ENCODE measurements at places on chromosomes 4 and X.

DNA sequence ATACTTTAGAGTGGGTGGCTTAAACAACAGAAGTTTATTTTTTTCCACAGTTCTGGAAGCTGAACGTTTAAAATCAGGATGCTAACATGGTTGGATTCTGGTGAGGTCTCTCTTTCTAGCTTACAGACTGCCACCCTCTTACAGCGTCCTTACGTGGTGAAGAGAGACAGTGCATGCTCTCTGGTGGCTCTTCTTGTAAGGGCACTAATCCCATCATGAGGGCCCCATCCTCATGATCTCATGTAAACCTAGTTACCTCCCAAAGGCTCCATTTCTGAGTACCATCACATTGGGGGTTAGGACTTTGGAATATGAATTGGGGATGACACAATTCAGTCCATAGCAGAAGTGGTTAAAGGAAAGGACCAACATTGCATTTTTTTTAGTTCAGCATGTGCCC, 132.8 kb downstream of the BMPR1B start:
- no peak for DNase-seq

GRCh38 chr4:102624505-102624904, 123.3 kb downstream of the NFKB1 start:
- no peak for DNase-seq

- no peak for DNase-seq
These were observed 127.1 kb downstream of the CHIC2 start for GRCh38 chr4:53937327-53937726.

GRCh38 chr4:169205075-169205743, 65.5 kb downstream of the SH3RF1 start:
- no peak for DNase-seq

GRCh38 chr4:140702096-140702757, 54.0 kb downstream of the TBC1D9 start:
- DNase-seq: no peak

DNA sequence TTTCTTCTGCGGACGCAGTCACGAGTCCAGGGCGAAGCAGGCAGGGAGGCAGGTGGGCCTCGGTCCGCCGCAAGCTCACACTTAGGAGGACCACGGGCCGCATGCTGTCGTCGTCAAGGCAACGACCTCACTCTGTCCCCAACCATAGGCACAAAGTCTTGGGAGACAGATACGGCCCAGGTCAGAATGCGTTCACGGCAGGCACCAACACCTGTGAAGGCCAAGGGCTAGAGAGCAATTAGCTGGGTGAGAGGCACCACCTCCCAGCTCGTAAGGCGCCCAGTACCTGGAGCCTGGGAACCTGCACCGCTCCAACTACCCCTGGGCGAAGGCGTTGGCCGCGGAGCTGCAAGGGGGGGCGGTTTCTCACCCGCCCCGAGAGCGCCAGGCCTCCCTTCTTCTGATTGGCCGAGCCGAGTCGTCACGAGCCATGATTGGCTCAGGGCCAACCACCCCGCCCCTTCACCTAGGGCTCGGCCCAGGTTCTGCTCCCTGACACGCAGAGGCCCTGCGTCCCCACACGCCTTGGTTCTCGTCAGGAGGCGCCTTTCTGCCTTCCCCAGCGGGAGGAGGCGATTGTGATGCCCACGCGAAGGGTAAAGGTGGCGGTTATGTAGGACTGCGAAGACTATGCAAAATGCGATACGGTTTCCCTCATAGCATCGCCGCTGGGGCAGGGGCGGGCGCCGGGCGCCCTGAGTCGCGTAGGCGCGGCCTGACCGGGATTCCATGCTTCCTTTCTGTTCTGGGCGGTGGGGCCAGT, at the start of gene CDKL2:
CDKL2 (minus strand) TSS at position 355 of the 763 bp plus-strand sequence. CDS start 4,540 bp downstream, outside the sequence.
- DNase-seq: peak; percentile 69

GRCh38 chr4:16293210-16293838, 67.1 kb upstream of the TAPT1 start:
- DNase-seq: no peak

DNA sequence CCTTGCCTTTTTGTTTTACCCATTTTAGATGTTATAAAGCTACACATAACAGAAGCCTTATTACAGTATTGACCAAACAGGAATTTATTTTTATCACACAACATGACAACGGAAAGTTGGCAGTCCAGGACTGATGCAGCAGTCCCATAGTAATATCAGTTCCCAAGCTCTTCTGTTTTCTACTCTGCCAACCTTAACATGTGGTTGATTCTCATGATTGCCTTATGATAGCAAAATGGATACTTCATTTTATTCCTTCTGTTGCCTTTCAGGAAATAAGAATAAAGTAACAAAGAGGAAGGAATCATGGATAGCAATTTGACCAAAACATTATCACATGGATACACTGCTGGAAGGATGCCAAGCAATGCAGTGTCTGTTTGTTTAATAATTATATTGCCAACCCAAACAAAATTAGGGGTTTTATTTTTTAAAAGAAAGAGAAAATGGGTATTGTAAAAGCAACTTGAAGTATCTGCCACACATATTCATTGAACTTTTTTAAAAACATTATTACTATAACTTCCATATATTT, 275.7 kb downstream of the STPG2 start:
- DNase-seq: no peak

- DNase-seq: no peak
These were observed 212.3 kb upstream of the FGF13 start for GRCh38 chrX:138923805-138924204.

GRCh38 chrX:149370097-149370496, 135.0 kb downstream of the IDS start:
- no peak for DNase-seq

Data from C1 segment of cervical spinal cord (tissue), 14 donors.